ENCODE measurements at places on chromosomes 12 and 14.

- peak; percentile 78 for DNase-seq
Observed at GRCh38 chr12:49548822-49549648, 10.2 kb downstream of the KCNH3 start.

DNA sequence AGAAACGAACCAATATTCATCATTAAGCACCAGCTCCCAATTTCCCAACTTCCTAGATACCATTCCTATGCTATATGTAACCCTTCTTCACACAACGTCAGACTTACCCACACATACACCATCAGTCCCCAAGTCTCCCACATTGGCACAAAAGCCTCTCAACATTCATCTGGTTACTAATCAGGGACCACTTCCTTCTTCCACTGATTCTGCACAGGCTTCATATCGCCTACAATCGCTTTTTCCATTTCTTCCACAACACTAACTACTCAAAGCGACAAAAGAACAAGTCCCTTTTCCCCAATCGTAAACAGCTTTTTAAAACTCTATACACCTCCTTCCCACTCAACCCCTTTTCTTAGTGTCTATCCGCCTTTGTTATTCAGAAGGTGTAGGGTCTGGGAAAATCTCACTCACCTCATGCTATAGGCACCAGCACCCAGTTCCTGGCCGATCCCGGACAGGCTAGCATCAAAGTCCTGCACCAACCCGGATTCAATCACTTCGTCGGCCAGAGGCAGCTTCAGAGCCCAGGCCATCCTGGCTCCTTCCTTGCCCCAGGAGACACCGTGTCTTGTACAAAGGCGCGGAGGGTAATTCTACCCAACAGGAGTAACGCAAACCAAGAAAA is 936 bp downstream of the TFCP2 start:
- peak; percentile 72 for DNase-seq

DNA sequence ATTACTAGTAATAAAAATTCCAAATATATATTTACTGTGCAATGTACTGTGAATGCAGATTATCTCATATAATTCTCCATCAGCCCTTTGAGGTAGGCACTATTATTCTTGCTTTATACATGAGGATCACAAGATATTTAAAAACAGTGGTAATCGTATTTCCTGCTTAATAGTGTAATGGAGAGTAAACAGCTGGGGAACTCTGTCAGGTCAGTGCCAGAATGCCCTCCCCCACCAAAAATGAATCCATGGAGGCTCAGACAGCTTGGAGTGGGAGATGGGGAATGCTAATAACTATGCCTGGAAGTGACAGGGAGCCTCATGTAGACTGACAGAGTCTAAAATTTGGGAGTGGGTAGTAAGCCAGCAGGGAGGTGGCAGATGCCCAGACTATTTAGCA is 153.6 kb downstream of the PAH start:
- no peak for DNase-seq

DNA sequence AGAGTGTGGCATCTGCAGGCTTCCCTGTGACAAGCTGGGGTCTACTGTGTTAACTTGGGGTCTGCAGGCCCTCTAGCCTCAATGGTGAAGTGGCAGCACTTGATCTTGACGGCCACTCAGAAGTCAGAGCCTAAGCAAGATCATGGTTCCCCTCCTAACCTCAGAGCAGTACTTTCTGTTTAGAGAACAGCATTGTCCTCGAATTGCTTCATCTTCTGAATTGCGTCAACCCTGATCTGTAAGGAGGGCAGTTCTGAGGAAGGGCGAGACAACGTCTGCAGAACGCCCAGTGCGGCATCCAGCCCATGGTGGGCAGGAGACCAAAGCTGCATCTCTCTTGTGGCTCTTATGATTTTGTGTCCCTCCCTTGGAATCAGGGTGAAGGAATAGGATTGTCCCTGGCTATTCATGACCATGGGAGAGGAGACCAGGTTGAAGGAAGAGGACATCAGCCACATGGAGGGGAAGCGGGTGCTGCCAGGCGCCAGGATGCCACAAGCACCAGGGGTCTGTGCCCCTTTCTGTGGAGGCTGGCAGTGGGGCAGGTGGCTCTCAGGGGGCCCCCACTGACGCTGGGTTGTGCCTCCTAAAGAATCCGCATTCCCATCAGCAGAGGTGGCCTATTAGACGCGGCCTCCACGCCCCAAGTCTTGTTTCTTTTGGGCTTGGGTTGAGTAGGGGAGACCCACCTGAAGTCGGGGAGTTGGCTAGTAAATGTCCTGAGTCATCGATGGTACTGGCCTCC is 2.2 kb downstream of the SERPINA9 start:
- no peak for DNase-seq

GRCh38 chr12:66662179-66662578 is 16.7 kb downstream of the GRIP1 start:
- DNase-seq = no peak

GRCh38 chr12:57207731-57208630 is 8.6 kb upstream of the NXPH4 start:
- no peak for DNase-seq

GRCh38 chr12:99505805-99506204 is 141.7 kb upstream of the GARIN6 start:
- DNase-seq = no peak
